Stimulated activated CD4-positive, alpha-beta T cell treated with anti-CD3 and anti-CD28 coated beads, Interleukin-1b, Interleukin-23, amount 100 ng/mL, for 1 hour (primary cell): ENCODE measurements at places on chromosomes 6 and 20.

- DNase-seq, result no peak
Measured at GRCh38 chr6:25219216-25219916, 59.8 kb upstream of the CARMIL1 start.

DNA sequence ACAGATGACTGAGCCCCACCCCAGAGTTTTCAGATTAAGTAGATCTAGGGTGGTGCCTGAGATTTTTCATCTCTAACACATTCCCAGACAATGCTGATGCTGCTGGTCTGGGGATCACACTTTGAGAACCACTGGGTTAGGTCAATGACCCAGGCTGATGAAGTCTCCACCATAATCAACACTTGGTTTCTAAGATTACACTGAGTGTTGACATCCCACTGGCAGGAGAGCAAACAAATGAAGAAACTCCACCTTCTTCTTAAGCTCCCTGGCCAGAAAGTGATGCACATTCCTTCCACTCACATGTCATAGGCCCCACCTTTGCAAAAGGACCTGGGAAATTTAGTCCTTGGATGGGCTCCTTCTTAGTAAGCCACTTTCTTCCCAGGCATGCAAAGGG, 53.1 kb downstream of the MAFB start:
- DNase-seq, result no peak

DNA sequence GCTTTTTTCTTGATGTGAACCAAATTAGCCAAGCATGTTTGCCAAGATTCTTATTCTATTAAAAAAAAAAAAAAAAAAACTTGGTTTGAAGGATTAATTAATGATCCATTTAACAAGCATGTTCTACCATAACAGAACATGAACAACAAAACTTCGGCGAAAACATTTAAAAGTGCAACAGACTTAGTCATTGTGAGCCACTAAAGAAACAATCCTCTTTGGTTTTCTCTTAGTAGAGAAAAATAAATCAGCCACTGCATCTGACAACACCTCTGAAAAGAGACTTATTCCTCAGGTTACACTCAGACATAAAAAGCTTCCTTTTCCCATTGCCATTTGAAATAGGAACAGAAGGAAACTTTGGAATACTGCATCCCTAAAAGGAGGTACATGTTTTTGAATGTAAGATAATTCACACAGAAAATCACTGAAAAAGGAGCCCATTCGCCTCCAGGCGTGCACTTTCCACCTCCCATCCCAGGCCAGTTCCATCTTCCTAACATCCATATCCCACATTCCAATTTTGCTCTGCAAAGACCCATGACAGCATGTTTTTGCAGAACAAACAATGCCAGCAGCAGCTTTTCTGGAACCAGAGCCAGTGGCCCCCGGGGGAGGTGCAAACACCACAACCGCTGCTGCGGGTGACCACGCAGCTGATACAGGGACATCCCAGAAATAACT, 79.5 kb downstream of the ZMYND8 start:
- DNase-seq, result no peak

DNA sequence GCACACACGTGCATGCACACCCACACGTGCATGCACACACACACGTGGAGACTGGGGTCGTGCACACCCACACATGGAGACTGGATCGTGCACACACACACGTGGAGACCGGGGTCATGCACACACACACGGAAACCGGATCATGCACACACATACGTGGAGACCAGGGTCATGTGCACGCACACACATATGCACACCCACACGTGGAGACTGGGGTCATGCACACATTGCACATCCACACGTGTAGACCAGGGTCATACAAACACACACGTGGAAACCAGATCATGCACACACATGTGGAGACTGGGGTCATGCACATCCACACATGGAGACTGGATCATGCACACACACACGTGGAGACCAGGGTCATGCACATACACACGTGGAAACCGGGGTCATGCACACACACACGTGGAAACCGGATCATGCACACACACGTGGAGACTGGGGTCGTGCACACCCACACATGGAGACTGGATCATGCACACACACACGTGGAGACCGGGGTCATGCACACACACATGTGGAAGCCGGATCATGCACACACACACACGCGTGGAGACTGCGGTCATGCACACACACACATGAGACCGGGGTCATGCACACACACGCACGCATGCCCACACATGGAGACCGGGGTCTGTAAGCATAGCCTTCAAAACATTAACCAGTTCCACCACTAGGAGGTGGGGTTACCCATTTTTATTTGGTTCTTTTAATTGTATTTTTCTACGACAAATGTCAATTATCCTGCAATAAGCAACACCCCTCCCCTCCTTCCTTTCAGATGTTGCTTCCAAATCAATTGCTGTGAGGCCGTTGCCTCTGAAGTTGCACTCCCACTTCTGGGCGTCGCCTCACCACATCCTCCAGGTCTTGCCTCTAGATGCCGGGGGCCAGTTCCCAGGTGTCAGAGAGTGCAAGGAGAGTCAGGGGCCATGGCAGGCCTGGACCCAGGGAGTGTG, 95.8 kb downstream of the TMEM242 start:
- DNase-seq, result no peak

DNA sequence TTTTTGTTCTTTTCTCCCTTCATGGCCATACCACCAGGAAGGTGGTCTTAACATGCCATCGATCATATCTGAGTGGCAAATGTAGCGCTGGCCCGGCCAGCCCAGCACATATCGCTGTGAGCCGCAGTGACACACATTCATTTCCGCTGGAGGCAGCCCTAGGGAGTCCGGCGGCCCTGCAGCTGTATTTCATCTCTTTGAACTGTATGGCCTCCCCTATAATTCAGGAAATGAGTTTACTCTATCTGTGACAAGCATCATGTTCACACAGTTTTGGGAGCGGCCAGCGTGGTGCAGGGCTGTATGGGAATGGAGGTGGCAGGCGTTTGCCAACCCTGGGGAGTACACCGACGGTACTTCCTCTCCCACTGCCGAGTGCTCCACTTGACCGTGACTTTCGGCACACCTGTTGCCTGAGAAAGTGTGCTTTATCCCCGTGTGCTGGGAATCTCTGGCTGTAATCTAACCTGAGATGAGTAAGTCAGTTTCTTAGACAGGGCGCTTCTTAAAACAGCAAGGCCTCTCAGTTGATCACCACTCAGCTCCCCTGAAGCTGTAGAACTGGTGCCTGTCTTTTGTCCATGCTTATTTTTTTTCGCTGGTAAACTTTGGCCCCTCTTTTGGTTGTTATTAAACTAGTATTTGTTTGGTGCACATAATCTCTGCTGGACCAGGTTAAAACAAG, 257.1 kb upstream of the TAB2 start:
- DNase-seq, result no peak

DNA sequence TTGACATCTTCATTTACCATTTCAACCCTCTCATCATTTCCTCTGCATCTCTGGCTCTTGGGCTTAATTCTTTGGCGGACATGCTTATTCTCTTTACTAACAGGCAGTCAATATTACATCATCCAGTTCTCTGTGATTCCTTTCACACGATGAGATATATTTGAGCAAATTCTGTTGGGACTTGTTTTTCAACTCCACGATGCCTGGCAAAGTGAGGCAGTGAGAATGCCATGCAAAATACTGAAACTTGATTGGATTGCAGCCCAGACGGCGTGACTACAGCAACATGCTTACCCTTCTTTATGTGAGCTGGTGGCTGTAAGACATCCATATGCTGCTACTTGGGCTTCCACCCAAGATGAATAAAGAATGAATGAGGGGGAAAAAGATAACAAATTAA, 101.7 kb upstream of the SPACA1 start:
- DNase-seq, result no peak

DNA sequence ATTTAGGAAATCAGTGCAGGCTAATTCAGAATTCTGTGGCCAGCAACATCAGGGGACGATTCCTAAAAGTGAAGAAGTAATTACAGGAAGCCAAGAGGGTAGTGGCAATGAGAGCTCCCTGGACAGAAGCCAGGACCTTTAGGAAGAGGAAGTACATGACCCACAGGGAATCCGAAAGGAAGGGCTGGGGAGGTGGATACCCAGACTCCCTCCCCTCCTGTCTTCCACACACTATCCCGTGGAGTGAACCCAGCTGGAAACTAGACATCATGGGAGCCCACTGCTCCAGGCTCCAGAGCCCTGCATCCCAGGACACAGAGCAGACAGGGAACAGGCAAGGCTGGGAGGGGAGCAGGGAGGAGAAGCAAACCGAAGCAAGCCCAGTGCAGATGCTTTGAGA, 83.0 kb downstream of the SNX5 start:
- no peak for DNase-seq

- no peak for DNase-seq
Measured at GRCh38 chr6:170167657-170168159, 123.2 kb downstream of the DLL1 start.

DNA sequence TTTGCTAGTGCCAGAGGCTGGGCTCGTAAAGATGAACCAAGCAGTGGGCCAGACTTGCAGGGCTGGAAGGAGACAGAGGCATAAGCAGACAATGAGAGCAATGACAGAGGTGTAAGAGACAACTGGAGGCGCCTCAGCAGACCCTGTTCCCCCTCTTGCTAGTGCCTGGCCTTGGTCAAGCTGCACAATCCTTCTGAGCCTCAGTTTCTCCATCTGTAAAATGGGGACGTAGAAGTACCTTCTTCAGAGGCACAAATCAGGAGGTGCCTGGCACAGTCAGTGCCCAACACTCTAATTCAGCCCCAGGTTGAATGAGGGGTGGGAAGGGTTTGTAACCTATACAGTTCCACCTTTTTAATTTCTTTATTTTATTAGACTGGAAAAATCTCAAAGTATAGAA, 23.2 kb downstream of the BPIFB1 start:
- no peak for DNase-seq

DNA sequence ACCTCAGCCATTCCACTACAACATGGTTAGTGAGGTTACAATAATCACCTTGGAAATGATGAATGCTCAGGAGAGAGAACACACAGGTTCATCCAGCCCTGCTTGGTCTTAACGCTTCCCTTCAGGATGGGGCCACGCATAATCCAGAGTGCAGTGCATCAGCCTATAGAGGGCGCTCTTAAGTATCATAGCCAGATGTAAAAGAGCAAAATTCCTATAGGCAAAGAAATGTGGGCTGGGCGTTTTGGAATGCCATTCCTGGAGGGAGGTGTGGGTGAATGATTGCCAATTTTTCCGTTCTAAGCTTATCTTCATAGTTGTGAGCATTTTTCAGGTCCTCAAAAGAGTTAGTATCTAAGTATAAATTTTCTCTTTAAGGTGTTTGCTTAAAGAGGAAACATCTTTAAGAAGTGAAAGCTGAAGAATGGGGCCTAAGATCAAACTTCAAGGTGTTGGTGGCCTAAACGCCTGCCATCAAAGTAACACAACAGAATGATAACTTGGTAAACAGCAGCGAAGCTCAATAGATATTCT, 1.8 kb downstream of the RIPOR2 start:
- no peak for DNase-seq

DNA sequence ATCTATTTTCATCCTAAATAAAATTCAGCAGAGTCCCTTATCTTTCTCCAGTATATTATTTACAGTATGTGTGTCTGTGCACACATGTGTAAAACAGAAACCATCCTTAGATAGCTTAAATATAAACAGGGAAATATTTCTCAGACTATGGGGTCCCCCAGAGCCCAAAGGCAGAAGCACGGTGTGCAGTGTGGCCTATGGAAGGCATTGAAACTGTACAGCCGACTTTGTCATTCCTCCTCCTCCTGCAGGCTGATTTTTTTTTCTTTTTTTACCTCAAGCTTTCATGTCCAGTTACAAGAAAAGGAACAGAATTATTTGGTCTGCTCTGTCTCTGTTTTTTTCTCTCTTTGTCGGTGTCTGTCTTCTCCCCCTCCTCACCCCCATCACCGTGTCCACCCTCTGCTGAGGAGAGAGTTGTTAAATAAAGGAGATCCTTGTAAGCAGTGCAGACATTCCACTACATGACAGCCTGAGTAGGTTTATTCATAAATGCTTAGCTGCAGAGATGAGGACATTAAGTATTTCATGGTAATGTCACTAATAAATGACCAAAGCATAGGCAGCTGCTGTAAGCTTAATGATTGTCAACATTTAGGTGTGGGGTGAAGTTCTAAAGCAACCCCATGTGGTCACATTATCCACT, 31.8 kb upstream of the SLC35D3 start:
- no peak for DNase-seq

GRCh38 chr6:157884756-157885155, 61.7 kb downstream of the SNX9 start:
- DNase-seq, result no peak

GRCh38 chr20:10719740-10720385, 46.1 kb upstream of the JAG1 start:
- DNase-seq, result no peak

GRCh38 chr6:44002067-44002592, 125.1 kb downstream of the MRPL14 start:
- no peak for DNase-seq

DNA sequence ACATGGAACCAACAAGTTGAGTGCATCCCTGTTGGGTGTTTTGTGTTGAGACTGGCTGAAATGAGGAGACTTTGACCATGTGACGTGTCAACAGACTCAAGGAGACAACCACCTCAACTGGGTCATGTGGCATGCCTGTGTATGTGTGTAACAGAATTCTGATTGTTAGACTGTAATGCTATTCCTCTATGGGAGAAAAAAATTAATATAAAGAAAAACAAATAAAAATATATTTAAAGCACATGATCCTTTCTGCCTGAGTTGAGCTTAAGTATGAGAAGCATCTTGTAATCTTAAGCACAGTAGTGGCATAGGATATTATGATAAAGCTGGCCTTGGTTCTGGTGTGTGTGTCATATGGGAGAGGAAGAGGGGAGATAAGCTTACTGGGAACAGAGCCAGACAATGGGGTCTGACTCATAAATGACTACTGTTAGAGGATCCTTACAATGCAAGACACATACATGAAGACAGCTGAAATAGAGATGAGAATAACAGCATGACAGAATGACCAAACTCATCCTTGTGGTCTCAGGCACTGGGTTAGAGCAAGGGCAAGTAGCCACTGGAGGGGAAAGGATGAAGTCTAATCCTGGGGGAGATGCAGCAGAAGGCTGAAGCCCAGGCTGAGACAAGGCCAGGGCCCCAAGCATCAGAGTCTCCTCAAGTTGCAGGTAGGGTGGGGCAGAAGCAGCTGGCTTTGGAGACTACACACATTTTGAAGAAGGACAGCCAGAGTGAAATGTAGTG, 9.2 kb downstream of the TP53INP2 start:
- no peak for DNase-seq

GRCh38 chr20:48737434-48738093, 90.2 kb downstream of the PREX1 start:
- no peak for DNase-seq

DNA sequence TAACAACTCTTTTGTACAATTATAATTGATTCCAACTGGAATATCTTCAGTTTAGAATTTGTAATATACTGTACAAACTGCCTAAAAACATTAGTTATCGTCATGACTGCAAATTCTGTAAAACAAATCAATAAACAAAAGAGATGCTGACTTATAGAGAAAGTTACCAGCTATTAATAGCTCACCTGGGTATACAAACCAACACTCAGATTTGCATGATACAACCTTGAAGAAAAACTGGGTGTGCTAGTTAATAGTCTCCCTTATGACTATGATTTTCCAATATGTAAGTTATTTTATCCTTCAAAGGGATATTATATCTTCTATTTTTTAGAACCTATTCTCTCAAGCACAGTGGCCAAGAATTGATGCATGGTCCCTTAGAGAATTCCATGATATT, 698.5 kb downstream of the FRK start:
- no peak for DNase-seq
